DND-41 (cell line): ENCODE measurements at places on chromosomes 7 and 10.

DNA sequence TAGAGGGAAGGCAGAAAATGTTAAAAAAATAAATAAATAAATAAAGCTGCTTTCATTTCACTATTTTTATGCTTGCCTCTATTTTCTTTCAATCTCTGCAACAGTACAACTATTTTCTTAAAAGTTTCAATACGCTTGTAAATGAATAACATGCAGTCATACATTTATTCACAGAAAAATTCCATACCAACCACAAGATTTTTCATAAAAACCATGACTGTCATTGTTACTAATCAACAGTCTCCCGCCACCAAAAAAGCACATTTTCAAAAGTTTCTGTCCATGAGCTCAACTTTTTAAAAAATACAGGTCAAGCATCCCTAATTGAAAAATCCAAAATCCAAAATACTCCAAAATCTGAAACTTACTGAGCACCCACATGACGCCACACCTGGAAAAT, 5.3 kb downstream of the PARD3 start:
- no peaks in the 10 kb centered on the region for H3K27me3 ChIP-seq
- H3K4me3 ChIP-seq, result no peak overlapping the region
- DNase-seq, result no peak

DNA sequence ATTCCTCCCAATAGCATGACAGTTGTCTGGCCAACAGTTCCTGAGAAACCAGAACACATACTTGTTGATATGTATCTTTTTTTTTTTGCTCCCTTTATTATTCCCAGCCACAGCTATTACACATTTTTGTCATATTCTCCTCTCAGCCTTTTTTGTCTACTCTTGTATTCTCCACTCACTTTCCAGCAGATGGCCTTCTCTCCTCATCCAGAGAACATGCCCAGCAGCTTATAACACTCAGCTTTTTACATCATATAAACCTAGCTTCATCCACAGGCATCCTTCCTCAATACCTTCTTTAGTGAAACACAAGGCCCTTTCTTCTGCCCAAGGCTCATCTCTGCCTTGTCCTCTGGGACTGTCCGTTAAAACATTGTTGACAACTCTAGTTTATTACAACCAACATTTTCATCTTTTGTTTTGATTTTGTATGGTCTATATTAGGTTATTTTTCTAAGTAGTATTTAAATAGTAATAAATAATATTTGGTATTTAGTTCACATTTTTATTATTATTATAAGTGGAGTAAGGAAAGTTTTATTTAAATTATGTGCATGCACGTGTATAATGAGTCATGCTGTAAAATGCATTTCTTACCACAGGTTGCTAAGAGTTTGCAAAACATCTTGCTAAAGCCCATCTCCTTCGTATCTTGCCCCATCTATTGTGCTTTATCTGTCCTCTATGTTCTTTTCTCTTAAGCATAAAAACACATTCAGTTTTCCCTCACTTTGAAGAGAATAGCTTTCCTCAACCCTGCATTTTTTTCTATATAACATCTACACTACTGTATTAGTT, 101.5 kb downstream of the ORC5 start:
- no peaks in the 10 kb centered on the region for H3K36me3 ChIP-seq
- H3K4me3 ChIP-seq, result no peak overlapping the region
- H3K27me3 ChIP-seq, result peaks cover 10% of the 10 kb centered on the region
- no peak for DNase-seq

- H3K36me3 ChIP-seq, result no peaks in the 10 kb centered on the region
- no peak overlapping the region for H3K27ac ChIP-seq
- no peak overlapping the region for H3K4me3 ChIP-seq
Measured at GRCh38 chr7:131945957-131946544, 389.6 kb upstream of the PODXL start.

DNA sequence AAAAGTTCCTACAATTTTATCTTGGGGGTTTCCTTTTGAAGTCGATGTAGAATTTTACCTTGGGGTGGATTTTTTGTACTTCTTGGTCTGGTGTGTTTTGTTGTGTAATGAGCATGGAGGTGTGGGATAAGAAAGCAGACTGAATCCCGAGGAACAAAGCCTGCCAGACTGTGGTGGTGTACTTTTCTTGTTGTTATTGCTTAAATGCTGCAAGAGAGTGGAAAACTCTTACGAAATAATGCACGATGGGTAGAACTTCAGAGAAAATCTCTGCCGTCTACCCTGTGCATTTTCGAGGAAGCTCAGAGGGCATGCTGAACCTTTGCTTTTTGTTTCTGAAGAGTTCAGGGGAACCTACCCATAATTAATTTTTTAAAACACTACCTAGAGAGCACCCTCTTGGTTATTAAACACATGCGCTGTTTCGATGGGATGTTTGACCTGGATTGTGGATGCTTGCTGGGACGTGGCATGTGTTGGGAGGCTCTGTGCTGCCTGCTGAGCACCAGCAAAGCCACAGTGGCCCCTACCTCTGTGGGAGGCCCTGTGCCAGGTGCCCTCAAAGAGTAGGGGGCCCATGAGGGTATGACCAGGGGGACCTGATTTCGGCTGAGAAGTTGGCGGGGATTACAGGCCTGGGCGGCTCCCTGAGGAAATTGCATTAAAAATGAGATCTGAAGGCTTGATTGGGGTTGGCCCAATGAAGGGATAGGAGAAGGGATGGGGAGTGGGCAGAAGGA, 94.1 kb downstream of the TCF7L2 start:
- no peak for DNase-seq
- H3K36me3 ChIP-seq, result peaks cover 25% of the 10 kb centered on the region
- no peak overlapping the region for H3K27ac ChIP-seq
- peaks cover 11% of the 10 kb centered on the region for H3K4me1 ChIP-seq

DNA sequence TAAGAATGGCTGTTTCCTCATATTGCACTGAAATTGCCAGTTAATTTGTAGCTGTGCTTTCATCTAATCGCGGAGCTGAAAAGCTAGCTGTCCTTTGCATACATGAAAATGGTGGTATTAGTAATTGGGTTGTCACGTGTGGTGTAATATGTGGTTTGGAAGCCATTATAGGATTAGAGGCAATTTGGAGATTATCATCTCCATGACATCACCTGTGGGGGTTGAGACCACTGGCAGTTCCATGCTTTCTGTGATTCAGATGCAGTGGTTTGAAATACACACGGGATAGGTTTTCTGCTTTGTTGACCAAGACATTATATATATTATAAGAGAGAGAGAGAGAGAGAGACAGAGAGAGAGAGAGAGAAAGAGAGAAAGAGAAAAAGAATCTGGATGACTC, 180.8 kb downstream of the RAB11FIP2 start:
- H3K27me3 ChIP-seq, result peaks cover 4% of the 10 kb centered on the region
- H3K4me3 ChIP-seq, result no peak overlapping the region
- no peak for DNase-seq
- H3K4me1 ChIP-seq, result no peaks in the 10 kb centered on the region
- no peak overlapping the region for H3K27ac ChIP-seq

DNA sequence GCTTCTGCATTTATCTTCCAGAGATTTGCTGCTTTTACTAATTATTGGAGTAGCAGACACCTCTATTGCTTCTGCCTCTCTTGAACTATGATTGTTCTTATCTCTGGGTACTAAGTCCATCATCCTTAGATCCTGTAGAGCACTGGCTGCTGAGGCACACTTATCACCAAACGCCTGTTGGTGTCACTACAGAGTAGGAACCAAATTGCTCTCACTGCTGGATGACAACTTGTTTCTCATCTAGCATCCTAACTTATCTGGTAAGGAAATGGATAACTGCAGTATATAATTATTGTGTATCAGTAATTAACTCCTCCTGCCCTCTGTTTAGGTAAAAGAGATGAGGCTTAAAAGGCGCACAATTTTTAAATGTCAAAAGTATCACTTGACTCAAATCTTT, 1059.4 kb downstream of the NRG3 start:
- H3K27me3 ChIP-seq, result no peaks in the 10 kb centered on the region
- DNase-seq, result no peak
- no peak overlapping the region for H3K4me3 ChIP-seq
- no peak overlapping the region for H3K27ac ChIP-seq
